IMR-90 (cell line): ENCODE measurements at places on chromosomes 12 and 14. TPM values are rescaled to one million over a fixed set of nuclear protein-coding genes. Genes with fewer than 3 reads are reported as not detected.
A peak's percentile ranks its signal among the peaks of the same experiment; 100 is the strongest.

Gene ITGA5
- total RNA-seq, result 144 and 159 TPM in 2 replicates

- H3K36me3 ChIP-seq, result peaks cover 50% of the 10 kb centered on the region
- H3K27ac ChIP-seq, result no peak overlapping the region
- H3K27me3 ChIP-seq, result no peaks in the 10 kb centered on the region
Measured at GRCh38 chr12:57001448-57001906, 4.9 kb downstream of the ZBTB39 start.

DNA sequence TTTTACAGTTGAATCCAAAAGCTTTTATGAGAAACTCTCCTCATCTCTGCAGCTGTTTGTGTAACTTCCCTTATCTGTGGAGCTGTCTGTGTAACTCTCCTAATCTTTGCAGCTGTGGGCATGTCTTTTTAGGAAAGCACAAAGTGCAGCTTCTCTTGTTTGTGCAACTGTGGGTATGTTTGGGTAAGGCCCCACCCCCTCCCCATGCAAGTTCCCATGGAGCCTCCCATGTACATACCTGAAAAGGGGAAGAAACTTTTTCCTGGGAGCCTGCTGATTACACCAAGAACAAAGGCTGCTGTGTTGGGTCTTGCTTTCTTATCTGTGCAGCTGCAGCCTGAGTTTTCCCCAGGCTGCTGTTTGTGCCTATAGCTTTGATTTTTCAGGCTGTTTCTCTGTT, 42.7 kb upstream of the CDKN3 start:
- H3K4me3 ChIP-seq, result no peak overlapping the region
- no peaks in the 10 kb centered on the region for H3K36me3 ChIP-seq
- H3K4me1 ChIP-seq, result peaks cover 5% of the 10 kb centered on the region; the same call in 1 of the 2 replicates
- no peak overlapping the region for H3K27ac ChIP-seq

- H3K4me3 ChIP-seq, result no peak overlapping the region
- DNase-seq, result no peak
- no peaks in the 10 kb centered on the region for H3K36me3 ChIP-seq
Measured at GRCh38 chr12:94244165-94245133, 96.1 kb downstream of the PLXNC1 start.

DNA sequence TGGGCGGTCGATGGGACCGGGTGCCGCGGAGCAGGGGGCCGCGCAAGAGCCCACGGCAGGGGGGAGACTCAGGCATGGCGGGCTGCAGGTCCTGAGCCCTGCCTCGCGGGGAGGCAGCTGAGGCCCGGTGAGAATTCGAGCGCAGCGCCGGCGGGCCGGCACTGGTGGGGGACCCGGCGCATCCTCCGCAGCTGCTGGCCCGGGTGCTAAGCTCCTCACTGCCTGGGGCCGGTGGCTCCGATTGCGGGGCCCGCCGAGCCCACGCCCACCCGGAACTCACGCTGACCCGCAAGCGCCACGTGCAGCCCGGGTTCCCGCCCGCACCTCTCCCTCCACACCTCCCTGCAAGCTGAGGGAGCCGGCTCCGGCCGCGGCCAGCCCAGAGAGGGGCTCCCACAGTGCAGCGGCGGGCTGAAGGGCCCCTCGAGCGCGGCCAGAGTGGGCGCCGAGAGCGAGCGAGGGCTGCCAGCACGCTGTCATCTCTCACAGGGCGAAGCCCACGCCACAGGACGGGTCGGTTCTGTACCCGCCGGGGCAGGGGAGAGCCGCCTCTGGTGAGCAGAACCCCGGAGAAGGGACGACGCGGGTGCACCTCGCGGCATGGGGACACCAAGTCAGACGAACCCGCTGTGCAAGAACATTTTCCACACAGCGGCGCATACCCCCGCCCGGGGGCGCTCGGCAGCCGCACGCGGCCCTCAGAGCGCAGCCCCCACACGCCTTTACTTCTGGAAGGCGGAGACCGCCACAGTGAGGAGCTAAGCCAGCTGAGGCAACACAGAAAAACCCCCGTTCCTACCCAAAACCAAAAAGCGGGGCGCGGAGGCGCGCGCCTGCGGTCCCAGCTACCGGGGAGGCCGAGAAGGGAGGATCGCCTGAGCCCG, 1.2 kb upstream of the SIVA1 start:
- no peaks in the 10 kb centered on the region for H3K27me3 ChIP-seq
- H3K27ac ChIP-seq, result peak overlapping the region; percentile 54
- peak overlapping the region; percentile 46 for H3K4me3 ChIP-seq
- DNase-seq, result no peak
- H3K4me1 ChIP-seq, result peaks cover 25% of the 10 kb centered on the region
- peaks cover 15% of the 10 kb centered on the region for H3K36me3 ChIP-seq

Gene CD27
- total RNA-seq, result not detected in 2 replicates

- no peak overlapping the region for H3K4me3 ChIP-seq
- H3K27ac ChIP-seq, result no peak overlapping the region
- DNase-seq, result no peak
- H3K4me1 ChIP-seq, result no peaks in the 10 kb centered on the region
- H3K36me3 ChIP-seq, result no peaks in the 10 kb centered on the region
Measured at GRCh38 chr14:104383088-104383995, 196.2 kb upstream of the C14orf180 start.
